ENCODE measurements at places on chromosomes 3 and 15. TPM values are rescaled to one million over a fixed set of nuclear protein-coding genes. Genes with fewer than 3 reads are reported as not detected.
A peak's percentile ranks its signal among the peaks of the same experiment; 100 is the strongest.

SERPINI1 gene
- 1.1 TPM for total RNA-seq

RLBP1 gene
- not detected for total RNA-seq

GOLGA6L2 gene
- total RNA-seq: not detected

- no peak overlapping the region for H3K4me3 ChIP-seq
- no peaks in the 10 kb centered on the region for H3K4me1 ChIP-seq
- H3K27me3 ChIP-seq: no peaks in the 10 kb centered on the region
- DNase-seq: no peak
Observed at GRCh38 chr3:48997102-48997635, 7.1 kb downstream of the P4HTM start.

- peaks cover 3% of the 10 kb centered on the region for H3K27me3 ChIP-seq
- H3K27ac ChIP-seq: no peak overlapping the region
- H3K4me1 ChIP-seq: no peaks in the 10 kb centered on the region
- no peaks in the 10 kb centered on the region for H3K36me3 ChIP-seq
Observed at GRCh38 chr15:68051907-68052306, 2.2 kb upstream of the PIAS1 start.

GRCh38 chr3:145801696-145802095 is 359.3 kb downstream of the PLOD2 start:
- H3K4me1 ChIP-seq: no peaks in the 10 kb centered on the region
- no peak overlapping the region for H3K27ac ChIP-seq
- no peaks in the 10 kb centered on the region for H3K27me3 ChIP-seq

GRCh38 chr3:129106320-129106719 is 15.3 kb downstream of the RAB43 start:
- no peak for DNase-seq
- no peaks in the 10 kb centered on the region for H3K27me3 ChIP-seq
- no peak overlapping the region for H3K27ac ChIP-seq
- no peaks in the 10 kb centered on the region for H3K4me1 ChIP-seq

DNA sequence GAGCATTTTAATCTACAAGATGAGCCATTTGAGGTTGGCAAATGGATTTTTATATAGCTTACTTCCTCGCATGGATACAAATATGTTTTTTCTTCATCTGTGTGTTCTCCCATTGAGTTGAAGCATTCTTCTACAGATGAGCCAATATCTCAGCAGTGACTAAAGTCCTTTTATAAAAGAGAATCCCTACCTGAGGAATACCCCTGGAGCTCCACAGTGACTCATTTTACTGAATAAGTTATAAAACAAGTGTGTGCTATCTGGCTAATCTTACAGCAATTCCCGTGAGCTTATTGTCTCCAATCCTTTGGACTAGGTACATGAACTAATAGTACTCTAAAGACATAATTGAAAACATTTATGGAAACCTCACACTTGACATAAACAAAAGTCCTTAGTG is 354.2 kb upstream of the BCHE start:
- no peaks in the 10 kb centered on the region for H3K27me3 ChIP-seq
- no peak overlapping the region for H3K27ac ChIP-seq
- no peaks in the 10 kb centered on the region for H3K36me3 ChIP-seq
- no peak for DNase-seq
- H3K4me1 ChIP-seq: no peaks in the 10 kb centered on the region

- peaks cover 5% of the 10 kb centered on the region for H3K4me1 ChIP-seq
- no peak overlapping the region for H3K4me3 ChIP-seq
- peak; percentile 53 for DNase-seq
- H3K27me3 ChIP-seq: no peaks in the 10 kb centered on the region
- H3K27ac ChIP-seq: peak overlapping the region; percentile 29
Observed at GRCh38 chr15:25717457-25718168, 145.5 kb downstream of the ATP10A start.

DNA sequence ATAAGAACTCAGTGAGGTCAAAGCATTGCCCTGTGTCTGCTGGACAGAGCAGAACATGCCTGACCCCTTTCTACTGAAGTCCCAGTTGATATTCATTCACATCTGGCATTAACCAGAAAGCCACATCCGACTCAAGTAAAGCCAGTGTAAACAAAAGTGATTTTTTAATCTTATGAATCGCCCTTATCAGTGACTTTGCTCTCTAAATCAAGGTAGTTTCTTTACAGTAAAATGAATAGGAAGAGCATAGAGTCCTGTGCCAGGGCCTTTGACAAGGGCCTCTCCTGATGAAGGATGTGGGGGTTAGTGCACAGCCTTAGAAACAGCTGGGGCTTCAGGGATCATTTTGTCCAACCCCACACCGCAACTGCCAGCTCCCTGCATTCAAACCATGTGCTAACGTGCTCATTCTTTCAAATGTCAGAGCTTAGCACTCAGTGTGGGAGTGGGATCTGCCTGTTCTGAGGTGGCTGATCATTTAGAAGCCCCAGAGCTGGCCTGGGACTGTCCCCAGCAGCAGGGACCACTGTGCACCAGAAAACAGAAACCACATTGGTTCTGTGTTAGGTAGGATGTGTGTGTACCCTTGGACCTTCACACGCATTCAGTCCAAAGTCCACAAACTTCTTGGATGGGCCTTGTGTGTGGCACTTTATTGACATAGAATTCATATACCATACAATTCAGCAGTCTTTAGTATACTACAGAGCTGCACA is 55.3 kb downstream of the CCR4 start:
- H3K27ac ChIP-seq: no peak overlapping the region
- H3K4me3 ChIP-seq: no peak overlapping the region
- peaks cover 19% of the 10 kb centered on the region for H3K36me3 ChIP-seq
- no peaks in the 10 kb centered on the region for H3K27me3 ChIP-seq
- peak; percentile 24 for DNase-seq

- no peak overlapping the region for H3K4me3 ChIP-seq
- no peaks in the 10 kb centered on the region for H3K36me3 ChIP-seq
- H3K4me1 ChIP-seq: no peaks in the 10 kb centered on the region
Observed at GRCh38 chr3:33456756-33457155, 16.6 kb upstream of the UBP1 start.

Measured in IMR-90 (cell line).